ENCODE measurements at places on chromosomes 16 and 17.

GRCh38 chr16:84825896-84826557, 6.2 kb downstream of the CRISPLD2 start:
- DNase-seq = no peak

DNA sequence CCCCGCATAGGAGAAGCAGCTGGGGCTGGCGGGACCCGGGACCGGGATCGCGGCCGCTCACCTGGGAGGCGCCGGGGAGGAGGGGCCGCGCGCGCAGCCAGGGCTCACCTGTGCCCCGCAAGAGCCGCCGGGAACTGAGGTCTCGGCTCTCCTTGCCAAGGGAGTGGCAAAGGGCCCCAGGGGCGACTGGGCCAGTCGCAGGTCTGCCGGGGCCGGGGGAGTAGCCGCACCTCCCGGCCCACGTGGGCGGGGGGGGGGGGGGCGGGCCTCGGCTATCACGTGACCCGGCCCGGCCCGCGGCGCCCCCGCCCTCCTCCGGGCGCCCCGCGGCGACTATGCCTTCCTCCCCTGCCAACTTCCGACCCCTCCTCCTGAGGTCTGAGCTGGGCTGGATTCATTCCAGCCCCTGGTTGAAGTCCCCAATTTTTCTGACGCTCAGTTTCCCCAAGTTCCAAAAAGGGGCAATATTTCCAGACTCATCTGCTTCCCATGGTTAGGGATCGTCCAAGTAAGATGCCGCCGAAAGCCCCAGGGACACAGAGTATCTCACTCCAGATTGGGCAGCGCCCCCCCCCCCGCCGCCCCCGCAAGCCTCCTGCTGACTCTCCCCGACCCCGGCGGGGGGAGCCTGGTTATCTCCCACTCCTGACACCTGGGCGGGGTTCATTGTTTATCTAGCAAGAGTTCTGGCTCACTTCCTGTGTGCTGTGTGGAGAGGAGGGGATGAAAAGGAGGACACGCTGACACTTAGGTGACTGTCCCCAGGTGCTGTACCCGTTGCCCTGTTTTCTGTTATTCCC, at the start of gene TMC6:
Gene TMC6 (minus strand): TSS at position 205 of the 800 bp plus-strand sequence. CDS start 1,923 bp downstream, outside the sequence.
- peak; percentile 58 for DNase-seq

DNA sequence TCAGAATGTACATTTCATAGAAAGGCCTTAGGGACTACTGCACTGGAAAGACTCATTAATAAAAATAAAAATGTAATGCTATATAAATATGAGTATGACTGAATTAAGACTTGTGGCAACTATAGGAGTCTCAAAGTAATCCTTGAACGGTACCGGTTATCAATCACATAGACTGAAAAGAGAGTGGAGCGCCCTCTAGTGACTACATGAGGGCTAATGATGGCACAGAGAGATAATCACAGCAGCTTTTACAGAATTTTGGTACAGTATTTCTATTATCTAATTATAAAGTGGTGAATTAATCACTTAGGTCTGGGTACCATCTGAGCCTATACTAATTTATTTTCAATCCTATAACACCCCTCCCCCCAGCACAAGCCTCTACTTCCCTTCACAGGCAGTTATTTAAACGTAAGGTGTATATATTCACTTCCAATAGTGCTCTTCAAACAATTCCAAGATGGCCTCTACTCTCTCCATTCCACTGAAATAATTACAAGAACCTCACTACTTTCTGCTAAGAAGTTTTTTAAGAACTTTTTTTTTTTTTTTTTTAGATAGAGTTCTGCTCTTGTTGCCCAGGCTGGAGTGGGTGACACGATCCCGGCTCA, 40.7 kb upstream of the ANKFY1 start:
- peak; percentile 7 for DNase-seq

- no peak for DNase-seq
These were observed 9.7 kb upstream of the KIF18B start for GRCh38 chr17:44956998-44957981.

DNA sequence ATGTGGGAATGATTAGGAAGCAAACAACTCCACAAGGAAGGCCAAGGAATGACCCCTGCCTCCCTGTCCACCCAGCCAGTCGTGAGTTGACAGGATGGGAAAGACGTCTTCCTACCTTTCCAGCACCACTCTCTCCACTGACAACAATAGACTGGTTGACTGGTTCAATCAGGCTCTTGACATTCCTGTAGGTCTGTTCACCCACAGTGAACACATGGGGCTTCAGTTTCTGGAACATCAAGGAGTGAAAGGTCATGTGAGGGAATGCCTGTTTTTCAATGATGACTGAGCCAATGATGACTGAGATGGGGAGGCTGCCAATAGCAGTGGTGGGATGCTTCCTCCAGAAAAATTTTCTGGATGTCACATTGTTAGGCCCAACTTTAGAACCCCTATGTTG, 9.6 kb downstream of the MYO19 start:
- no peak for DNase-seq

DNA sequence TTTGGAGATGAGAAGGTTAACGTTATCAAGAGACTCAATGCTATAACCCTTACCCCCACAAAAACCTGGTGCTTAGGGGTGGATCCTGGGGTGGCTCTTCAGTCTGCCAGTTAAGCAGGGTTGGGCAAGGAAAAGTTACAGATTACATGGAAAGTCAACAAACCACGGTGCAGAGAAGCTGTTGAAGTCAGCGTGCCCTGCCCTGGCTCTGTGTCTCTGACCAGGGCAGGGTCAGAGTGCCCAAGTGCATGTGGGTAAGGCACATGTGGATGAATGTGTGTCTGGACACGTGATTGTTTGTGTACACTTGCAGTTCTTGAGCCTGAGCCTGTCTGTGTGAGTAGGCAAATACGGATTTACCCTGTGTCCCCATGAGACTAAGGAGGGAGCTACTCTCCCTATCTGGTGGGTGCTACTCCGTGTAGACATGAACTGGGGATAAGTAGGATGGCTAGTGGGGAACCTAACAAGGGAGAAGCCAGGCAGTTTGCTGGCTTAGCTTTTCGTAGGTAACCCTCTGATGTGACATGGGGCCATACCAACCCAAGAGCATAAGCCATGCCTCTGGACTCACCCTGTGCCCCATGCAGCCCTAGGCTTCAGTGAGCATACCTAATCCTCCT, 5.5 kb downstream of the IGFBP4 start:
- DNase-seq = peak; percentile 95

- DNase-seq = no peak
These were observed 33.9 kb downstream of the NXN start for GRCh38 chr17:945672-946071.

- DNase-seq = no peak
These were observed 423.6 kb upstream of the CDH11 start for GRCh38 chr16:65545413-65545956.

- no peak for DNase-seq
These were observed 191.0 kb downstream of the SPECC1 start for GRCh38 chr17:20200016-20200795.

DNA sequence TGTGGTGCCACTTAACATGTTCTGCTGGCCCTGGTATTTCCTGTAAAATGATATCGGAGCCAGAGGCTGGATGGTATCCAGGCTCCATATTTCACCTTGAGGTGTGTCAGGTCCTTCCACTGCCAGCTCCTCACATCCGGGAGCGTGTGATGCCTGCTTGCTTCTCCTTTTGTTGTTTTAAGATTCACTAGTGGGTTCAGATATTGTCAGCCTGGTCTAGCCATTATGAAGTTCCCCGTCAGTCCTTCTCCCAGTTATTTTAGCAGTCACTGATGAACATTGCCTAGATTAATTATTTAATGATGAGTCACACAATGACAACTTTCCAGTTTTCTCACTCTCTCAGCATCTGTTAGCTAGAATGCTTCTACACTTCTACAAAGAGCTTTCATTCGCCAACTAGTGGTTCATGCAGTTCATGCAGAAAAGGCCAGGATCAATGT, 11.3 kb downstream of the DNAAF1 start:
- DNase-seq = peak; percentile 87

- DNase-seq = no peak
These were observed 5.5 kb downstream of the CCDC42 start for GRCh38 chr17:8739097-8739496.

DNA sequence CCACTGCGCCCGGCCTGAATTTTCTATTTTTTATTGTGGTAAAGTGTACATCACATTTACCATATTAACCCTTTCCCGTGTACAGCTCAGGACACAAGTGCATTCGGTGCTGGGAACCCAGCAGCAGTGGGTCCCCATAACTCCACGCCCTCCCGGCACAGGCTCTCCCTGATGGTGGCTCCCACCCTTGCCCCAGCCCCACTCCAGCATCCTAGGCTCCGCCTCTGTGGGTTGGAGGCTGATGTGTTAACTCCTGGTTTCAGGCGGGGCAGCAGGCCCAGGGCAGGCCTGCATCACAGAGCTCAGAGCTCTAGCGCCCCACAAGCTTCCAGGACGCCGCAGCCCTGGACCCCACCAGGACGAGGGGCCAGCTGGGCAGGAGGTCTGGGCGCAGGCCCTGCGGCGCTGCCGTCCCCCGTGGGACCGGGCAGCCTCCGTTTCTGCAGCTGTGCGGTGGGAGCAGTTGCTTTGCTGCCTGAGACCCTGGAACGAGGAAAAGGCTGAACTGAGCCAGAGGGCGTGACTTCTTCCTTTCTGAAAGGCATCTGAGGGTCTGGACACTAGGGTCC, 19.6 kb downstream of the ZFPM1 start:
- no peak for DNase-seq

DNA sequence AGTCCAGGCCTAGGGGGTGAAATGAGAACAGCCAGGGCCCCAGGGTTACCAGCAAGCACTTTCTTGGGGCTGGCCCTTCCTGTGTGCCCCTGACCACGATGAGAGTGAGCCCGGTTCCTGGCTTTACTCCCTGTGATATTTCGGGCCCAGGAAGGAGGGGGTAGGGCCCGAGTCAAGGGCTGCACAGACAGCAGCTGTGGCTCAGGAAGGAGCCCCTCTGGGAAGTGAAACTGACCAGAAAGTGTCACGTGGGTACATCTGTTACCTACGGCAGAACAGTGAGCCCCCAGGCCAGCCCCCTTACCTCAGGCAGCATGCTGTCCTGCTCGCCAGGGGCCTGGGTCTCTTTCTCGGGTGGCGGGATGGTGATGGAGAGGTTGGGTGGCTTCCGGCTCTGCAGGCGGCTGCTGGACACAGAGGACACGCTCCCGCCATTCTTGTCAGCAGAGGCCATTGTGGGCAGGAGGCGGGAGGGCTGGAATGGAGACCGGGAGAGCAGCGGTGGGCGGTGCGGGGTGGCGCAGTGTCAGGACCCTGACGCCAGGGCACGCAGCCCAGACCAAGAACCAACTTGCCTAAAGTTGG, 13.8 kb downstream of the AANAT start:
- no peak for DNase-seq

GRCh38 chr16:87921236-87921773, 15.0 kb downstream of the CA5A start:
- peak; percentile 18 for DNase-seq

DNA sequence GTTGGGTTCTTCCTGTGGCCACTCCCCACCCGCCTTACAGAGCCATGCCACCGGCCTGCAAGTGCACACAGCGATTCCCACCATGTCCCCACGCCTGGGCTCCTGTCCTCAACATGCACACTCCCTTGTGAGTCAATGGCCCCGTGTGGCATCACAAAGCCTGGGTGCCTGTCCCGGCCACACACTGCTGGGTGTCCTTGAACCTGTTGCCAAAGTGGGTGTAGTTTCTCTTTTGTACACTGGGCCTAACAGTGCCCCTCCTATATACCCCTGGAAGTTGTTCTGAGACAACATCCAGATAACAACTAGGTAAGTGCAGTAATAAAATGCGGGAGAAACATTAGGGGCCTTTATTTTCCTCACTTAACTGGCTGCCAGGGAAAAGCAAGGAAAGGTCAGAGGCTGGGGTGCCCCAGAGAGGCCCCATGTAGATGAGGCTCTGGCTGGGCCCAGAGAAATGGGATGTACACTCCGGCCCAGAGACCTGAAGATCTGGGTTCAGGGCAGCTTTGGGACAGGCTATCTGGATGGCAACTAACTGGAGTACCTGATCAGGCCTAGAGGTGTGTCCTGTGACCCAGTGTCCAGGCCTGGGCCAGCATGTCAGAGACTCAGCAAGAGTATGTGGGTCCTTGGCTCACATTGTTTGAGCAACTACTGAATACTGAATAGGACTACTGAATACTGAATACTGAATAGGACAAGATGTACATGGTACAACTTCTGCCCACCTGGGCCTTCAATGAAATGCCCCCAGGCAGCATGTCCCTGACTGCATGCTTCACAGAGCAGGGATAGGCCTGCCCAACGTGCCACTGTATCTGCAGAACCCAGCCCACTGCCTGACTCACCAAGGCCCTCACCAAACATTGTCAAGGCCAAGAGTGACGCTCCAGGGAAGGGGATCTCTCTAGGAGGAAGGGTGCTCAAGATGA, 8.3 kb downstream of the ABCC3 start:
- DNase-seq = peak; percentile 75

GRCh38 chr16:52634104-52634503, 87.2 kb upstream of the TOX3 start:
- DNase-seq = no peak

DNA sequence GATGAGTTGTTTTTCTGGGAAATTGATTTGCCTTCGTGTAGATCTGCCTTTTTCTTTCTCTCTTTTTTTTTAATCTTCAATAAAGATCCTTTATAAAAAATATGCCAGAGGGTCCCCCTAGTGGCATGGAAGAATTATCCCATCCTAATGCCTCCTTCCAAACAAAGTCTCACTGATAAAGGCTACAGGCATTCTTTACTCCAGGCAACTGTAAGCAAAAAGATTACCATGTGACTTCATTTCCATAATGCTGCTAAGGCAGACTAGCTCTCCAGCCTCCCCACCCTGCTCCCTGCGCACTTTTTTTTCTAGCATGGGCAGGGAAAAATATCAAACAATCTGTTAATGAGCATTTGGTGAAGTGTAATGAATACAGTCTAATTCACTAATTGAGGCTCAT, 220.2 kb upstream of the CDH8 start:
- DNase-seq = peak; percentile 30

DNA sequence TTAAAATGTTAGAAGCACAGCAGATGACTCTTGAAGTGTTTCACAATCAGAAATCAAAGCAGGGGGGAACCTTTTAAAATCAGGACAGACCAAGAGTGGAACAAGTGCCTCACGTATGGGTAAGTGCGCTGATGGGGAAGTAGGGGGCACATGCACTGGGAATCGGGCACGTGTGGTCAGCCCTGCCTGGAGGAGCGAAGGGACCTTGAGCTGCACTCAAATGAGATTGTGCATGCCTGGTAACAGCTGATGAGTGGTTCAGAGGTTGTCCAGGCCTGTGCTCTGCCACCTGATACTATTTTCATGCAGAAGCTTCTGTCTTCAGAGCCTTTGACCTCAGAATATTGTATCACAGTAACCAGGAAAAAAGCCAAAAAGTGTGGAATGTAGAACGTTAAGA, 13.7 kb upstream of the XYLT2 start:
- DNase-seq = no peak

DNA sequence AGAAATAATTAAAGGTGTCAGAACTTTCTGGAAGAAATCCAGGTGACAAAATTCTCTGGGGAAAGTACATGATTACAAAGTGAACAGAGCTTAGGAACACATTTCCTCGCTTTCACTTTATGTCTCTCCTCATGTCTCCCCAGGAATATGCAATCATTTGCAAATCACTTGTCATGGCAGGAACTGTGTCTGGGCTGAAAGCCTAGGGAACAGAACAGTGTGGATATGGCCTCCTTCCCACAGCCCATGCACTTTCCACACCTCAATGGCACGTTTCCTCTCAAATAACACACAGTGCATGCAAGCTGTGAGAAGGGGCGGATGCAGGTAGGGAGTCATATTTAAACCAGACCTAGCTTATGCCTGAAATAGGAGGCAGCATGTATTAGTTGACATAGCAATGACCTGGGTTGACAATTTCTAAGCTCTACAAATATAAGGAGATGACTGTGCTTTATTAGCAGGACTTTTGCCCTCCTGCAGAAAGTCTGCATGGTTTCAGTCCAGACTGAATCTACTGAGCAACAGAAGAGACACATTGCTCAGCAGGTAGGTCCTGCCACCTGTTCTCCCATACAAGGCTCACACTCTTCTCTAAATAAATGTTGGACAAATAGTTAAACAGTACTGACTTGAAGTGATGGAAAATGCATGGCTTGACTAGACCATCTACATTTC, 236.0 kb upstream of the ELAC2 start:
- no peak for DNase-seq
